ENCODE measurements at places on chromosomes 16 and 17. TPM values are rescaled to one million over a fixed set of nuclear protein-coding genes. Genes with fewer than 3 reads are reported as not detected.
A peak's percentile ranks its signal among the peaks of the same experiment; 100 is the strongest.

GGA3 gene
- total RNA-seq: 17.0 TPM

PNMT gene
- total RNA-seq: 9.4 TPM

AIPL1 gene
- total RNA-seq: not detected

DHRS7C gene
- total RNA-seq: not detected

CLDN9 gene
- 0.17 TPM for total RNA-seq

ITGAD gene
- total RNA-seq: not detected

ATP2A1 gene
- total RNA-seq: 0.86 TPM

CCL15 gene
- total RNA-seq: not detected

DNA sequence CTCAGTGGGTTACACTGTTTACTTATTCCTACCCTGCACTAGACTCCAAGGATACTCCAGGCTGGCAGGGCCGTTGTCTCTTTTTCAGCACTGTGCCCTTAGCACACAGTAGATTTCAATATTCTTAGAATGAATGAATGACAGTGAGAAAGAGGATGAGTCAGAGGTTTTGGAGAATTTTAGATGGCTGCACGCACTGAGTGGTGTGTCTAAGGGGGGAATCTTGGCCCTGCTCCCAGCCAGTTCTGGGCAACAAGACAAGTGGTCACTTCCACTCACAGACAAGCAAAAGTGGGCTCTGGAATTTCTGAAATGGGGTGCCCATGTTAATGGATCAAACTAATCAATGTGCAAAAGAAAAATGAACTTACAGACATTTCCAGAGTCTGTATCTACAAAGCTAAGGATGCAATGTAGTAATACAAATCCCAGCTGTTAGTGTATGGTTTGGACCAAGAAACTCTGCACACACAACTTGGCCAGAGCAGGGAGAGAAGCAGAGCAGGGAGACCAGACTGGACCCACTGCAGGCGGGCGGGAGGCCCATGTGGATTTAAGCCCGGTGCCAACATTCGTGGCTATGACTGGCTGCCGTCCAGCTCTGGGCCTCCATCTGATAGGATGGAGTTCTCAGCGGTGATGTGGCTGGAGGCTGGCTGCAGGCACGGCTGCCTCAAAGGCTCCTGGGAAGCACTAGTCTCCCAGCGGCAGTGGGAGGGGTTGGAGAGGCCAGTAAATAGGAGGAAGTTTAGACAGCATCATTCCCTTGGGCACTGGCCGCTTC, 95.6 kb upstream of the CDYL2 start:
- H3K36me3 ChIP-seq: no peaks in the 10 kb centered on the region
- H3K4me3 ChIP-seq: no peak overlapping the region
- no peak for DNase-seq
- no peaks in the 10 kb centered on the region for H3K27me3 ChIP-seq
- peak overlapping the region; percentile 32 for H3K27ac ChIP-seq

GRCh38 chr16:9481747-9482730, 390.6 kb downstream of the HAPSTR1 start:
- peaks cover 6% of the 10 kb centered on the region for H3K4me1 ChIP-seq
- no peak overlapping the region for H3K4me3 ChIP-seq
- no peaks in the 10 kb centered on the region for H3K36me3 ChIP-seq
- DNase-seq: peak; percentile 70
- H3K27ac ChIP-seq: no peak overlapping the region

DNA sequence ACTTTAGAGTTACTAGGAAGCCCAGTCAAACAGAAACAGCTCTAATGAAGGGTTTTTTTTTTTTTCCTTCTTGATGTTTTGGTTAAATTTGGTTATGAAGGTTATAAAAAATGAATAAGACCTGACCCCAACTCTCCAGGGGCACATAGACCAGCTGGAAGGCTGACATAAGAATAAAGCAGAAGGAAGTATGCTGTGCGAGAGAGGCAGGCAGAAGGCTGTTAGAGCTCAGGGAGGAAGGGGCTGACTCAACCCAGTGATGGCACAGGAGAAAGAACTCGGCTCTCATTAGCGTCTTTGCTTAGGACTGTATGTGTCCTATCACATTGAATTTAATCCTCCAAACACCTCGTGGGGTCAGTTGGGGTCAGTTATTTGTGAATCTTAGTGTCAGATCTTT, 474.6 kb downstream of the PMP22 start:
- no peak overlapping the region for H3K4me3 ChIP-seq
- H3K27me3 ChIP-seq: no peaks in the 10 kb centered on the region
- peaks cover 8% of the 10 kb centered on the region for H3K4me1 ChIP-seq
- H3K27ac ChIP-seq: no peak overlapping the region
- DNase-seq: no peak
- no peaks in the 10 kb centered on the region for H3K36me3 ChIP-seq

- no peak for DNase-seq
- peak overlapping the region; percentile 42 for H3K27ac ChIP-seq
- H3K27me3 ChIP-seq: peaks cover 98% of the 10 kb centered on the region
- peaks cover 29% of the 10 kb centered on the region for H3K4me1 ChIP-seq
- no peaks in the 10 kb centered on the region for H3K36me3 ChIP-seq
Measured at GRCh38 chr17:72121164-72122009, 567 bp downstream of the SOX9 start.

- H3K27ac ChIP-seq: no peak overlapping the region
- no peak for DNase-seq
- no peak overlapping the region for H3K4me3 ChIP-seq
- H3K36me3 ChIP-seq: no peaks in the 10 kb centered on the region
Measured at GRCh38 chr16:17283016-17283415, 187.7 kb downstream of the XYLT1 start.

DNA sequence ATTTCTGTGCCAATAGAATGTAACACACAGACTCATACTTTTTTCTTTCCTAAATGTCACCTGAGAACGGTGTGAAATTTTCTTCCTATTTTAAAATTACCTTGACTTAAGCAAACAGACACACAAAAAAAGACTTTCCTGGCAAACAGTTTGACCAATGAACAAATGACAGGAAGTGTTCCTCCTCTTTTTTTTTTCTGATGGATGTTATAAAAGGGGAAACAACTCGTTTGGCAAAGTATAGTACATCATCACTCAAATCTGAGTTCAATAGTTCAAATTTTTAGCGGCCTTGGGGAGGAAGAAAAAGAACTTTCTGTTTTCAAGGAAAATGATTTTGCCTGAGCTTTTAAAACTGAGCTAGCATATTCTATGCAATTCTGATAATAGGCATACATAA, 19.8 kb downstream of the HS3ST3A1 start:
- no peak for DNase-seq
- no peaks in the 10 kb centered on the region for H3K36me3 ChIP-seq
- no peaks in the 10 kb centered on the region for H3K4me1 ChIP-seq
- no peak overlapping the region for H3K27ac ChIP-seq

- peaks cover 30% of the 10 kb centered on the region for H3K27me3 ChIP-seq
- H3K27ac ChIP-seq: no peak overlapping the region
- H3K36me3 ChIP-seq: no peaks in the 10 kb centered on the region
- no peaks in the 10 kb centered on the region for H3K4me1 ChIP-seq
- H3K4me3 ChIP-seq: no peak overlapping the region
- DNase-seq: no peak
Measured at GRCh38 chr17:33970279-33970678, 284.8 kb upstream of the CCL2 start.

GRCh38 chr16:261031-261691, 14.6 kb downstream of the RGS11 start:
- DNase-seq: no peak
- H3K4me1 ChIP-seq: peaks cover 5% of the 10 kb centered on the region
- no peak overlapping the region for H3K4me3 ChIP-seq
- H3K36me3 ChIP-seq: peaks cover 70% of the 10 kb centered on the region
- no peak overlapping the region for H3K27ac ChIP-seq

- DNase-seq: no peak
- no peaks in the 10 kb centered on the region for H3K36me3 ChIP-seq
- no peak overlapping the region for H3K27ac ChIP-seq
- H3K4me1 ChIP-seq: peaks cover 10% of the 10 kb centered on the region
- H3K4me3 ChIP-seq: no peak overlapping the region
Measured at GRCh38 chr16:51030516-51030915, 120.6 kb downstream of the SALL1 start.

- peaks cover 3% of the 10 kb centered on the region for H3K36me3 ChIP-seq
- H3K27me3 ChIP-seq: no peaks in the 10 kb centered on the region
Measured at GRCh38 chr17:16287563-16288027, 65.7 kb downstream of the CENPV start.

- DNase-seq: no peak
- peaks cover 82% of the 10 kb centered on the region for H3K36me3 ChIP-seq
- H3K4me1 ChIP-seq: peaks cover 28% of the 10 kb centered on the region
- no peak overlapping the region for H3K27ac ChIP-seq
- no peak overlapping the region for H3K4me3 ChIP-seq
- no peaks in the 10 kb centered on the region for H3K27me3 ChIP-seq
Measured at GRCh38 chr17:8448310-8448709, 12.6 kb downstream of the NDEL1 start.

- H3K4me1 ChIP-seq: peaks cover 9% of the 10 kb centered on the region
- peak; percentile 95 for DNase-seq
- H3K36me3 ChIP-seq: no peaks in the 10 kb centered on the region
Measured at GRCh38 chr17:78289802-78290363, 58.5 kb downstream of the TMEM235 start.

- H3K4me3 ChIP-seq: no peak overlapping the region
- no peak for DNase-seq
- no peak overlapping the region for H3K27ac ChIP-seq
- H3K36me3 ChIP-seq: no peaks in the 10 kb centered on the region
- H3K27me3 ChIP-seq: no peaks in the 10 kb centered on the region
- peaks cover 37% of the 10 kb centered on the region for H3K4me1 ChIP-seq
Measured at GRCh38 chr17:17565471-17566339, 25.8 kb downstream of the PEMT start.

- no peak overlapping the region for H3K4me3 ChIP-seq
- DNase-seq: no peak
- H3K36me3 ChIP-seq: no peaks in the 10 kb centered on the region
- H3K27ac ChIP-seq: peak overlapping the region; percentile 31
Measured at GRCh38 chr16:89369266-89369895, 121.0 kb downstream of the ANKRD11 start.

GRCh38 chr17:33377837-33378595, 84.9 kb upstream of the ASIC2 start:
- DNase-seq: no peak
- no peaks in the 10 kb centered on the region for H3K4me1 ChIP-seq
- H3K36me3 ChIP-seq: no peaks in the 10 kb centered on the region
- no peak overlapping the region for H3K4me3 ChIP-seq
- H3K27ac ChIP-seq: no peak overlapping the region

GRCh38 chr16:57513371-57514102, 22.8 kb downstream of the CCDC102A start:
- peaks cover 4% of the 10 kb centered on the region for H3K4me1 ChIP-seq
- H3K27ac ChIP-seq: no peak overlapping the region
- no peak for DNase-seq
- no peaks in the 10 kb centered on the region for H3K27me3 ChIP-seq
- H3K36me3 ChIP-seq: peaks cover 7% of the 10 kb centered on the region

GRCh38 chr16:29963021-29963743, 1.3 kb downstream of the TMEM219 start:
- H3K36me3 ChIP-seq: no peaks in the 10 kb centered on the region
- no peaks in the 10 kb centered on the region for H3K27me3 ChIP-seq
- peak overlapping the region; percentile 73 for H3K4me3 ChIP-seq
- no peak for DNase-seq
- peaks cover 8% of the 10 kb centered on the region for H3K4me1 ChIP-seq
- peak overlapping the region; percentile 95 for H3K27ac ChIP-seq

DNA sequence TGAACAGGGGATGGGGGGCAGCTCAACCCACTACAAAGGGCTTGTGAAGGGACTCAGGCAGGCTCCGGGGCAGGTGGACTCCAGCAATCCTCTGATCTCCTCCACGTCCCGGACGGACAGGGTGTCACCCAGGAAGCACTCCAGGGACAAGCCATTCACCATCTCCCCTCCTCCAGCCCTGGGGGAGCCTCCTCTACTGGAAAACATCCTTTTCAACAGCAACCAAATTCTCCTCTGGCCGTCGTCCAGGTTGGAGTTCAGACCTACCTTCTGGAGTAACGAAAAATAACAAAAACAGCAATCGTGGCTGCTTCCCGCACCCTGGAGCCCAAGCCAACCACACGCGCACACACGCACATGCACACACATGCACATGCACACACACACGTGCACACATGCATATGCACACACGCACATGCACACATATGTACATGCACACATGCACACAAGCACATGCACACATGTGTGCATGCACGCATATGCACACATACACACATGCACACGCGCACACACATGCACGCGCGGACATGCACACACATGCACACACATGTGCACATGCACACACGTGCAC, 8.9 kb upstream of the RBFOX3 start:
- peaks cover 16% of the 10 kb centered on the region for H3K4me1 ChIP-seq
- no peak overlapping the region for H3K27ac ChIP-seq
- H3K4me3 ChIP-seq: no peak overlapping the region
- DNase-seq: no peak
- no peaks in the 10 kb centered on the region for H3K27me3 ChIP-seq

- H3K36me3 ChIP-seq: no peaks in the 10 kb centered on the region
- H3K27me3 ChIP-seq: no peaks in the 10 kb centered on the region
- no peak for DNase-seq
Measured at GRCh38 chr16:86791287-86792035, 213.1 kb downstream of the FOXL1 start.

DNA sequence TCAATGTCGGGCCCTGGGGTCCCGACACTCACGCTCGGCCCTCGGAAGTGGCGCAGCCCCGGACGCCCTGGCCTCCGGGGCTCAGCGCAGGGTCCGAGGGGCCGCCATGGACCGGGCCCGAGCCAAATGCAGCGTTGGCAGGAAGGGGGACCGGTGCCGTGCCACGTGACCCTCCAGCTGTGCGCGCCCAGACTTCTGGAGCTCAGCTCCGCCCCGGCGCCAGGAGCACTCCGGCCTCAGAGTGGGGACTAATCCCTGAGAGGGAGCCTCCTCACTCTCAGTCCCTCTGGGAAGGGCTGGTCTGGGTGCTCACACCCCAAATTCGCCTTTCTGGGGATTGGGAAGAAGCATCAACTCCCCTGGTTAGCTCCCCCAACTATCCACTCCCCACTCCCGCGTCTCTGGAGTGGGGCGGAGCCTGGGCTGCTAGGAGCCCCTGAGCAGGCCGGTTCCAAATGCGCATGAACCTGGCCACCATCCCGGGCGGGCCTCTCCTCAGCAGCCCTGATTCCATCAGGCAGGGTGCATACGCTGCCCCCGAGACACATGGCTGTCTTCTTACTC, at the start of gene B3GNT9:
Gene B3GNT9, minus strand, starts transcription at position 166 of the 564 bp plus-strand sequence. CDS start 513 bp downstream, outside the sequence.
- peak within 1 kb of the TSS; percentile 79 for H3K4me3 ChIP-seq
- DNase-seq: no peak
- H3K4me1 ChIP-seq: peaks cover 36% of the 10 kb centered on the region
- H3K36me3 ChIP-seq: peaks cover 32% of the 10 kb centered on the region

- no peak overlapping the region for H3K4me3 ChIP-seq
- no peaks in the 10 kb centered on the region for H3K4me1 ChIP-seq
- no peaks in the 10 kb centered on the region for H3K27me3 ChIP-seq
- DNase-seq: no peak
- H3K27ac ChIP-seq: no peak overlapping the region
- no peaks in the 10 kb centered on the region for H3K36me3 ChIP-seq
Measured at GRCh38 chr16:55207693-55208428, 116.1 kb upstream of the IRX6 start.

GRCh38 chr16:57308041-57308440, 23.6 kb upstream of the PLLP start:
- no peak for DNase-seq
- H3K4me3 ChIP-seq: no peak overlapping the region
- H3K27me3 ChIP-seq: no peaks in the 10 kb centered on the region
- peaks cover 22% of the 10 kb centered on the region for H3K4me1 ChIP-seq
- H3K27ac ChIP-seq: no peak overlapping the region
- H3K36me3 ChIP-seq: no peaks in the 10 kb centered on the region
